ENCODE measurements at places on chromosomes 16 and 17.
A peak's percentile ranks its signal among the peaks of the same experiment; 100 is the strongest.

- DNase-seq: no peak
These were observed 15.7 kb downstream of the MGAT5B start for GRCh38 chr17:76883744-76884525.

DNA sequence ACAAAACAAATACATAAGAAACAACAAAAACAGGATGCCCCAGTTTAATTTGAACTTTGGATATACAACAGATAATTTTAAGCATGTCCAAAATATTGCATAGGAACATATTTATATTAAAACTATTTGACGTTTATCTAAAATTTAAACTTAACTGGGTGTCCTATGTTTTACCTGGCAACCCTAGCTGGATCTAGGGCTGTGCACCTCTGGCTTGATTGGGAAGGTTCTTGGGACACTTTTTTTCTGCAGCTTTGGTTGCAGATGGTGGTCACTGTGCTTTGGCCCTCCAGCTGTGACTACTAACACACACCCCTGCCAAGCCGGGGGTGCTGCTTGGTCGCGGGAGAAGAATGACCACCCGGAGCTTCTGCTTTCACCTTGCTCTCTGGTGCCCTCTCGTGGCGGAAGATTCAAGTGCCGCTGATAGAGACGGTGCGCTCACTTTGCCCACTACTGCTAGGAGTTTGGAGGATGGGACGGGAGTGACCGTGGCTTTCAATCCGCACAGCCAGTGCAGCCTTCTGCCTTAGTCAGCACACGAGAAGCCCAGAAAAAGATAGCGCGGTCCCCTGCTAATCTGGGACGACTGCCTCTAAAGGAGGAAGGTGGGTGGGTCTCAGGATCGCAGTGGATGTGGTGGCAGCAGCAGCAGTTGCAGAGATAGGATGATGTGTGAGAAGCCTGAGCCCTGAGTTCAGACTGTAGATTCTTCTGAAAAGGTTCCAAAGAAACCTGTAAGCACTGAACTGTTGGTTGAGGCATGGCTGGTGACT, 6.7 kb downstream of the SPACA3 start:
- DNase-seq: peak; percentile 27

- no peak for DNase-seq
These were observed 3.1 kb upstream of the BANP start for GRCh38 chr16:87948119-87948545.

GRCh38 chr17:81909966-81910839, 996 bp downstream of the PCYT2 start:
- no peak for DNase-seq

- DNase-seq: no peak
These were observed 23.2 kb upstream of the CACNG3 start for GRCh38 chr16:24232936-24233335.

GRCh38 chr16:15676506-15676905, 26.5 kb downstream of the NDE1 start:
- no peak for DNase-seq

GRCh38 chr16:48405153-48405552, 19.9 kb upstream of the SIAH1 start:
- DNase-seq: no peak

- DNase-seq: no peak
These were observed 6.1 kb downstream of the THUMPD1 start for GRCh38 chr16:20735490-20735889.

GRCh38 chr17:83200231-83200699, 120.9 kb downstream of the METRNL start:
- DNase-seq: no peak

DNA sequence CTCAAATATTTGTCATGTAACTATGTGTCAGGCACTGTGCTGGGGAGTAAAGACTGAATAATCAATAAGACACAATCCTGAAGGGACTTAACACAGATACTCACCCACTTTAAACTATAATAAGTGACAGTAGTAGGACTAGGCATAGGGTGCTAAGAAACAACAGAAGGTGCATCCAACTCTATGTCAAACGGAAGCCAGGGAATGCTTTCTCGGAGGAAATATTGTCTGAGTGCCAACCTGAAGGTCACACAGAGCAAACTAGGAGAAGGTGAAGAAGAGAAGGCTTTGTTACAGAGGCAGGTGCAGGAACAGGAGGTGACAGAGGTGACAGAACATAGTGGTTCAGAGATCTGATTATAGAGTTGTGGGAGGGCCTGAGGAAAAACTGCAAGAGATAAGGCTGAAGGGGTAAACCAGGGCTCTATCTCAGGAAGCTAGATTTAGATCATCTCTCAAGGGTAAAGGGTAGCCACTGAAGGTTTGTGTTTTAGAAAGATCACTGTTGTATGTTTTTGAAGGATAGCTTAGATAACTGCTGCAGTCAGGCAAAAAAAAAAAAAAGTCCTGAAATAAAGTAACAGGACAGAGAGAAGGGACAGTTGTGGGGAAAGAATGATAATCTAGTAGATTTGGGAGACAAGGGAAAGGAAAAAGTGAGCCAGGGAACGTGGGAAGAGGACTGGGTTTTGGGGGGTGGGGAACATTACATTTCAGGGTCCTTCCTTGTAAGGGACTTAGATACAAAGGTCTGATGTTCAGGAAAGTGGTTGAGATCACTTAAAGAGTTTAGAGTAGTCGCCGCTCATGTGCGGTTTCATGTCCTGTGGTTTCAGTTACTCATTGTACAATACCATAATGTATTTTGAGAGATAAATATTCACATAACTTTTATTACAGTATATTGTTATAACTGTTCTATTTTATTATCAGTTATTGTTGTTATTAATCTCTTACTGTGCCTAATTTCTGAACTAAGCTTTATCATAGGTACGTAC, 85.6 kb upstream of the NETO2 start:
- no peak for DNase-seq

- no peak for DNase-seq
These were observed 43.7 kb downstream of the CMTM4 start for GRCh38 chr16:66652661-66653360.

DNA sequence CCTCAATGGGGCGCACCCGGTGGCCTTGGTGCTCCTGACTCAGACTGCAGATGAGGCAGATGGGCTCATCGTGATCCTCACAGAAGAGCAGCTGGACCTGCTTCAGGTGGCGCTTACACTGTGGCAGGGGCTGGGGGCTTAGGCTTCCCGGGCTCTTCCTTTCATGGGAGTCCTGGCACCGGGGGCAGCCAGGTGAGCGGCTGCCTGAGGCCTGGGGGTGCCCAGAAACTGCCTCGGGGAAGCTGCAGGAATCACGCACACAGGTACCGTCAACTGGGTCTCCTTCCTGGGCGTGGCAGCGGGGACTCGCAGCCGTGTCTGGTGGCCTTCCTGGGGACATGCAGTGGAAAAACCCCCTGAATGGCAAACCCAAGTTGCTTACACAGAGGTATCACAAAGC, 7.0 kb downstream of the MEFV start:
- no peak for DNase-seq

DNA sequence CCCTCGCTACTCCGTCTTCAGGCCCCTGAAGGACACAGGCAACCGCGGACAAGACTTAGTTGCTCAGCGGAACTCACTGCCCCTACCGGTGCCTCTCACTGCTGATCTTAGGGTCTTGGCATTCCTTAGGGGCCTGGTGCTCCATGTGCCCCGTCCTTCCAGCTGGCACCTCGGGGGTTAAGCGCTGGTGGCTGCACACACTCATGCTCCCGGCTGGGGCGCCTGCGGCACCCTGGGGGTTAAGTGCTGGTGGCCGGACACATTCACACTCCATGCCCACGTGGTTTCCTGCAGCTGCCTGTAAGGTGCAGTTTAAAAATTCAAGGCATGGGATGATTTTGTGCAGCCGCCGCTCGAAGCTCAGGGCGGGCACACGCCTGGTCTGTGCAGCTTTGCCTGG, 45.1 kb downstream of the BAIAP2 start:
- no peak for DNase-seq

DNA sequence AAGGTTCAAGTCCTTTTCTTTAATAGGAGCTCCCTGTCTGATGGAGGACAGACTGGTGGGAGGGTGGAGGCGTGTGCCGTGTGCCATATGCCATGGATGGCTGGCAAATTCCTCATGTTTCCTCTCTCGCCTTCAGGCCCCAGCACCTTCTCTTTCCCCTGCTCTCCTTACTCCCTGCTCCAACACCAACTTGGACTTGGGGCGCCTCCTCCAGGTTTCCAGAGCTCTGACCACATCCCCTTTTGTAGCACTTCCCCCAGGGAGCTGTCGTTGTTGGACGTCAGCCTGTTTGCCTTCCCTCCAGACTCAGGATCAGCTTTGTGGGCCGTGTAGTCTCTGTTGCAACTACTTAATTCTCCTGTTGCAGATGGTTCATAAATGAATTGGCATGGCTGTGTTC, 30.7 kb downstream of the TMC7 start:
- no peak for DNase-seq

DNA sequence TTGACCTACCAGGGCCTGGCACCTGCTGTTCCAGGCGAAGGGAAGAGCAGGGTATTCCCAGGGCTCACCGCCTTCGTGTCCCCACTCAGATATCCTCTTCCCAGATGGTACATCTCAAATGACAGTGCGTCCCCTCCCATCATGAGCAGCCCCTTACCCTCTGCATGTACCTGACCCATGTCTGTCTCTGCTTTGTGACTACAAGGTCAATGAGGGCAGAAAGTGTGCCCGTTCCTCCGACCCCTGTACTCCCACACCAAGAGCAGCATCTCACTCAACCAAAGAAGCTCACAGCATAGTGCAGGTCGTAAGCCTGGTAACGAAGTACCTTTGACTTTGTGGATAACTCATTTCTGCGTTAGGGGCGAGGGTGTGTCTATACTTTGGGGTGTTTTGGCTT, 142.6 kb downstream of the KATNIP start:
- no peak for DNase-seq

DNA sequence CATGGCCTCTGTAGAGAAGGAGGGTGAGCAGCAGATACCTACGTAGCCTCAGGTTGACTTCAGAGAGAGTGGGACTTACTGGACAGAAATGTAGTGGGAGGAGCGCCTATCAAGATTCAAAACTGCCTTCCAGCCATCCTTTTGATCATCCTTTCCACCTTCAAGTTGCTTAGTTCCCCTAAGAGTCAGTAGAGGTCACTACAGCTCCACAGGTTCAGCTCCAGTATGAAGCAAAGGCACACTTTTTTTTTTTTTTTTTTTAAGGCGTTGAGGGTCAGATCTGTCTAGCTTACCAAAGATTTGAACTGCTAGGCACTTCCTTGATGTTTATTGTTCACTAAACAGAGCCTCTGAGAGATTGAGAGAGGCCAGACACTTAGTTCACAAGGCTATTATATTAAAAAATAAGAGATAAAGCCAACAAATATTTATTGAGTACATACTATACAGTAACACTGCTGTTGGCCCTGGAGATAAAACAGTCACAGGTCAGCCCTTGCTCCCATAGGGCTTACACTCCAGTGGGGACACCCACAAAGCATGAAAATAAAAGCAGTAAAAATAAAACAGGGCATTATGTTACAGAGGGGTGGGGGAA, 3.1 kb downstream of the RNF227 start:
- DNase-seq: no peak

- no peak for DNase-seq
These were observed 200.5 kb downstream of the ZFHX3 start for GRCh38 chr16:72847187-72848027.

- no peak for DNase-seq
These were observed 56.3 kb downstream of the ARHGAP27 start for GRCh38 chr17:45376171-45377005.

DNA sequence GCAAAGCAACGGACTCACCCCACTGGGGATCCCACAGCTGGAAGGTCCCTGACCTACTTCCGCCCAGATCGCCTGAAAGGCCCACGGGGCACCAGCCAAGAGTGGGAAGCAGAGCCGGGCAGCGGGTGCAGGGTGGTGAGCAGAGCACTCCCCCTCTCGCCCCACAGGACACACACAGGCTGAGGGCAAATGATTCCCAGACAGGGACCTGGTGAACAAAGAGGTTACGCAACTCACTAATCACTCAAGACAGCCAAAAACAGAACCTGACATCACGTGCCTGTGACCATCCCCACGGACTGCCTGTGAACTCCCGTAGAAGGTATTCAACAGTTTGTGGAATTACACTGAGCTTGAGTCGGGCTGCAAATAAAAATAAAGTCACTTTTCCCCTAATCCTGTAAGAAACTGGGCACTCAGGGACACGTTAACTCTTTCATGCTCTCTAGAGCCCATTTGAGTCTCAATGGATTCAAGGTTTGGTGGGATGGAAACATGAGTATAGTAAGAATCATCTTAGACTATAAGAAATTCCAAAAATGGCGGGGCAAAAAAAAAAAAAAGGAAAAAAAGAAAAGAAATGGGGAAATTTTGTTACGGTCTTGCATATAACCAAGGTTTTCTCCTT, 396.1 kb downstream of the SOX9 start:
- no peak for DNase-seq

- DNase-seq: no peak
These were observed 134.3 kb downstream of the HAPSTR1 start for GRCh38 chr16:9225527-9226316.

GRCh38 chr17:56292578-56292977, 139.3 kb downstream of the ANKFN1 start:
- DNase-seq: no peak

GRCh38 chr16:69003500-69003899, 102.0 kb upstream of the HAS3 start:
- no peak for DNase-seq

GRCh38 chr17:75078284-75079022, 9.3 kb upstream of the SLC16A5 start:
- peak; percentile 66 for DNase-seq

- DNase-seq: no peak
These were observed 786.1 kb downstream of the KCNJ2 start for GRCh38 chr17:70955441-70955840.

DNA sequence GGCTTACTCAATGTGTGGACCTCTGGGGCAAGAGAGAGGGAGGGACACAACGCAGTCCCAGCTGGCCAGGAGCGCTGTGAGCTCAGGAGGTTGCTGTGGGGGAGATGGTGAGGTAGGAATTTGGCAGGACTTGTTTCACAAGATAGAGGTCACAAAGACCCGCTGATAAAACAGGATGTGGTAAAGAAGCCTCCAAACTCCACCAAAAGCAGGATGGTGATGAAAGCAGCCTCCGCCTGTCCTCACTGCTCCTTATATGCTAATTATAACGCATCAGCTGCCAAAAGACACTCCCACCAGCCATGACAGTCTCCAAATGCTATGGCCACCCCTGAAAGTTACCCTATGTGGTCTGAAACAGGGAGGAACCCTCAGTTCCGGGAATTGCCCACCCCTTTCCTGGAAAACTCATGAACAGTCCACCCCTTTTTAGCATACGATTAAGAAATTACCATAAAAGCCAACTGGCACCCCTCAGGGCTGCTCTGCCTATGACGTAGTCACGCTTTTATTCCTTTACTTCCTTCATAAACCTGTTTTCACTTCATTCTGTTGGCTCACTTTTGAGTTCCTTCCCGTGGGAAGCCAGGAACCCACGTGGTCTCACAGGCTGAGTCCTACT, 5.3 kb upstream of the EIF4A3 start:
- DNase-seq: peak; percentile 39

GRCh38 chr16:4937782-4938682, 1.1 kb upstream of the PPL start:
- DNase-seq: no peak

GRCh38 chr16:88539261-88539651, 30.9 kb upstream of the ZC3H18 start:
- no peak for DNase-seq

Measured in T1000 (cell line).